Muscle of arm (tissue), 14 donors: ENCODE measurements at places on chromosomes 4 and X. TPM values are rescaled to one million over a fixed set of nuclear protein-coding genes. Genes with fewer than 3 reads are reported as not detected.

- peak; percentile 7 for DNase-seq
These were observed 114.4 kb downstream of the WDFY3 start for GRCh38 chr4:84852081-84852480.

GRCh38 chr4:170446782-170447181 lies 357.0 kb upstream of the AADAT start:
- no peak for DNase-seq

GRCh38 chr4:71004281-71004851 lies 10.9 kb downstream of the DCK start:
- no peak for DNase-seq

GRCh38 chr4:75025431-75025830 lies 92.5 kb downstream of the PARM1 start:
- no peak for DNase-seq

The MEPE gene
- polyA plus RNA-seq = not detected

The PABPC1L2A gene
- not detected for polyA plus RNA-seq

DNA sequence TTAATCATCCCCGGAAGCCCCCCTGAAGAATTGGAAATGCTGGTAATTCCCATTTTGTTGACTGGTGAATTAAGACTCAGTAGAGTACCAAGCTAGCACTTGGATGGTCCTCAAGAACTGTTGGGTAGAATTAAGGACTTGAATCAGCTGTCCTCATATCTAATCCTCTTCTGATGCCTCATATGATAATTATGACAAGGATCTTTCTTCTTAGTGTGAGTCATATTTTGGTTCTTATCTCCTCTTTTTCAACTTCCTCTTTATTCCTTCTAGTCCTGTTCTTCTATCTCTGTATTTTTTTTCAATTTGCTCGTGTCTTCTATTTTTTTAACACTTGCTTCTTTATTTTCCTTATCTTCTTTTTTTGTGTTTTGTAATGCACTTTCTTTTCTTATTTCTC lies 206.3 kb upstream of the ANXA3 start:
- no peak for DNase-seq

- DNase-seq = no peak
These were observed 666.9 kb upstream of the INTU start for GRCh38 chr4:126965877-126966276.

The AFF2 gene
- 0.96 TPM for polyA plus RNA-seq

DNA sequence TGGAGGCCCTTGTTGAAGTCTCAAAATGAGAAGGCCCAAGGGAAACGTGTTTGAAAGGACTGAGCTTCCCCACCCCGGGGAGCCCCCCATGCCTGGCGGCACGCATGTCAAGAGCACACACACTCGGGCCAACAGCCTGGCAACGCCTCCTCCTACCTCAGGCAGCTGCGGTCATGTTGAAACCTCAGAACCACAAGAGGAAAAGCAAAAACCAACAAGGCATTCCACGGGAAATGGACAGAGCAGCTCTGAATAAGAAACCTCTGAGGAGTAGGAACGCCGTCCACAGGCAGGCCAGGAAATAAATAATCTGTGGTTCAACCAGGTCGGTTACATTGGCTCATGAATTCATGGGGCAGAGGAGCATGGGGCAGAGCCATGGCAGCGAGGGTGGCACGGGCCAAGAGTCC lies 95.7 kb upstream of the AFAP1 start:
- no peak for DNase-seq

DNA sequence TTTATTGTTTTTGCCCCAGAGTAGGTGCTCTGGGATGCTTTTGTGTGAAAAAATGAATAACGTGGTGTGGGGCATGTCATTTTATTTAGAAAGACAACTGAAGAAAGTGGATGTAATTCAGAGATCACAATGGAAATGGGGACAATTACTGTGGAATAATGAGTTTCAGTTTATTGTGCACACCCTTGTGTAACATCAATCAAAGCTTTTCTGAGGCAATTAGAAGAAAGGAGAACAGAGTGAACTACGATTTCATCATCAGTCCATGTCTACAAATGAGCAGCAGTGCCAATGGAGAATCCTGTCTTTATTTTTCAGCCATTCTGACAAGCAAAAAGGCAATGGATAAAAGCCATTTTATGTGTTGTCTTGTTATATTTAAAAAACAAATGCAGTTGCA lies 339.2 kb downstream of the TMA16 start:
- DNase-seq = no peak

DNA sequence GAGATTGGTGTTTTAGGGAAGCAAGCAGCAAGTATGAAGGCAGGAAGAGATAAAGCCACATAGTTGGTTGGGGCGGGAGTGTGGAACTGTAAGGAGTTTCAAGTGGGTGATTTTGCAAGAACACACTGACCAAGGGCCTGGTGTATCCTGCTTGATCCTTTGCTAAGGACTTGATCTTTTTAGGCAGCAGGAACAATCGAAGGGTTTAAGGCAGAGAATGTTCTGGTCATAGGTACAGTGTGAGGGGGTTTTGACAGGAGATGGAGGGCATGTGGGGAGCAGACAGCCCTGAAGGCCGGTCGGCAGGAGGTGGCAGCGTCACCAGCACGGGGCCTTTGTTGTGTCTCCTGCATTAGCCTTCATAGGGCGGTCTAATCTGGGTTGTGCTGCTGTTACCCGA lies 54.7 kb downstream of the FAM193A start:
- no peak for DNase-seq

The PRSS12 gene
- 9.3 TPM for polyA plus RNA-seq

DNA sequence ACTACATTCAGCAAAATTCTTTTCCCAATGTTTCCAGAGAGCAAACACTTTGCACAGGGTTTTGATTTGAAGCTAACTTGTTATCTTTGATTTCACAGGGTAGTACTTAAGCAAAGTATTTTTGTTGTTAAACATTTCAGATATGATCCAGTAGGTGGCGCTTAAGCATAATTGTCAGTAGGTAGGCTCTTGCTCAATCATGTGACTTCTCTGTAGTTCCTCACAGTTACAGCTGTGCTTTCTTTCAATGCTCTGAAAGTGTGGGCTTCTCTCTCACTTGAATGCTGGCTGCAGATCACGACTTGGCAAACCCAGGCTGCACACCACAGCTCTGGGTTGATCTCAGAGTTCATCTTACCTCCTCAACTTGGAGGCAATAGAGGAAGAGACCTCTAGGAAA lies 1016.5 kb downstream of the SH3BGRL start:
- no peak for DNase-seq

- no peak for DNase-seq
These were observed 54.5 kb upstream of the INPP4B start for GRCh38 chr4:142900622-142901021.

DNA sequence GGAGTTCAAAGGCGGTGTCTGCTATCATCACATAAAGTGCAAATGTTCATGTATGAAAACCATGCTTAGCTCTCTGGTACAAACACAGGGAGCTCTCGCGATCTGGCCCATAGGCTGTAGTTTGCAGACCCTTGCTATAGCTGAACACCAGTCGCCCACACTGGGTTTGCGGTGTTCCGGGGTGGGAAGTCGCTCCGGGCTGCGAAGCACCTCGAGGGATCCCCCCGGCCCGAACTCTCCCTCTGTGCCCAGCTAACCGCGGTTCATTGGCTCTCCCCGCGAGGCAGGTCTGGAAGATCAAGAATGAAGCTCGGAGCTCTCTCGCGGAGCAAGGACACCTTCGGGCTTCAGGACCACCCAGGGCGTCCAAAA lies 341 bp upstream of the PRPS2 start:
- DNase-seq = no peak

- DNase-seq = no peak
These were observed 203.3 kb upstream of the JADE1 start for GRCh38 chr4:128606173-128606572.

- no peak for DNase-seq
These were observed 142.8 kb upstream of the PPP1R2C start for GRCh38 chrX:42920752-42921151.

- no peak for DNase-seq
These were observed 102.1 kb downstream of the ANXA3 start for GRCh38 chr4:78653655-78654054.

DNA sequence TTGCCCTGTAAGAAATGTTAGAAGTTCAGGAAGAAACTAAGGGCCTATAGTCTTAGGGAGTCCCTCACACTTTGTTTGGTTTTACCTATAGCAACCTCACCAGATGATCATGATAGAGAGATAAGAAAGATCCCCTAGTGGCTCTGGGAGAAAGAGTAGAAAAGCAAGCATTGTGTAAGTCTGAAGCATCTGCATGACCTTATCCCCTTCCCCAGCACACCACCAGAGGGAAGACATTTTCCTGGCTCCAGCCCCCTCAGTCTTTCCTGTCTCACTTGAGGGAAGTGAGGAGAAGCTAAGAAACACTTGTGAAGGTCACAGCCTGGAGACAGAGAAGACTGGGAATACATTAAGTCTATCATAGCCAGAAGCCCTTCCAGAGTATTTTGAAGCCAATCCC lies 154.0 kb downstream of the EVC2 start:
- DNase-seq = no peak
